SK-N-MC (cell line): ENCODE measurements at places on chromosomes 3 and 15.

- DNase-seq, result no peak
Observed at GRCh38 chr3:174285242-174285864, 573.8 kb upstream of the NAALADL2 start.

DNA sequence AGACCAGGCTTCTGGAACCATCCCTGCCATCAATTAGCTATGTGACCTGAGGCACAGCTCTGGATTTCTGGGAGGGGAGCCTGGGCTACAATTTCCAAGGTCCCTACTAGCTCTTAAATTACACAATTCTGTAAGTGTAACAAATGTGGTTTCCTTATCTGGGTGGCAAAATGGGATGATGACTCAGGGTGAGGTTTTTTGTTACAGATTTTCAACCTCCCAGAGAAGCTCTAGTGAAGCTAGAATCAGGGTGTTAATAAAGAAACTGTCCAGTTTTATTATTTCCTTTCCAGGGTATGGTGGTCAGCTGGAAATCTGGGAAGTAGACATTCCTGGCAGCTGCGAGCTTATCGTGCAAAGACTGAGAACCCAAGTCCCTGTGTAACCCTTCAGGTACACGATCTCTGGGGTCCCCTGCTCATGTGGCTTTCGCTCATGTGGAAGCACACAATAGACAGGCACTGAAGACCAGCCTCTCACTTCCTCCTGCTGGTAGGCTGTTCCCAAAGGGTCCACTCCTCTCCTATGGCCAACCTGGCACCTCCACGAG, 7.3 kb downstream of the RAB27A start:
- DNase-seq, result no peak

DNA sequence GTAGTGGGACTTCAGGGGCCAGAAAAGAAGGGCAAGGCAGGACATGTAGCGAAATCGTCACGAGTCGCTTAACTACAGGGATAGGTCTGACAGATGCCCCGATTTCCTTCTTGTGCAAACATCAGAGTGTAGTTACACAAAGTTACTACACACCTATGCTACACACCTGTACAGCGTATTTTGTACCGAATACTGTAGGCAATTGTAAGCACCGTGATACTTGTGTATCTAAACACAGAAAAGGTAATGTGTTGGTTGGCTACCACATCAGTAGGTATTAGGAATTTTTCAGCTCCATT, 515 bp upstream of the MTHFS start:
- no peak for DNase-seq

GRCh38 chr3:134163096-134163495, 87.6 kb downstream of the RYK start:
- no peak for DNase-seq

GRCh38 chr3:52281981-52282801, 3.7 kb upstream of the WDR82 start:
- DNase-seq, result no peak

DNA sequence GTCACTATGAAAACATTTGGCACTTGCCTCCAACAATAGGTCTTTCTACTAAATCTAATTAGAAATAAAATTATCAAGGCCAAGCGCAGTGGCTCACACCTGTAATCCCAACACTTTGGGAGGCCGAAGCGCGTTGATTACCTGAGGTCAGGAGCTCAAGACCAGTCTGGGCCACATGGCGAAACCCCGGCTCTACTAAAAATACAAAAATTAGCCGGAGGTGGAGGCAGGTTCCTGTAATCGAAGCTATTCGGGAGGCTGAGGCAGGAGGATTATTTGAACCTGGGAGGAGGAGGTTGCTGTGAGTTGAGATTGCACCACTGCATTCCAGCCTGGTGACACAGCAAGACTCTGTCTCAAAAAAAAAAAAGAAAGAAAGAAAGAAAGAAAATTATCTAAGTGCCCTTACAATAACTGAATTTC, 1.6 kb upstream of the PLD1 start:
- no peak for DNase-seq

DNA sequence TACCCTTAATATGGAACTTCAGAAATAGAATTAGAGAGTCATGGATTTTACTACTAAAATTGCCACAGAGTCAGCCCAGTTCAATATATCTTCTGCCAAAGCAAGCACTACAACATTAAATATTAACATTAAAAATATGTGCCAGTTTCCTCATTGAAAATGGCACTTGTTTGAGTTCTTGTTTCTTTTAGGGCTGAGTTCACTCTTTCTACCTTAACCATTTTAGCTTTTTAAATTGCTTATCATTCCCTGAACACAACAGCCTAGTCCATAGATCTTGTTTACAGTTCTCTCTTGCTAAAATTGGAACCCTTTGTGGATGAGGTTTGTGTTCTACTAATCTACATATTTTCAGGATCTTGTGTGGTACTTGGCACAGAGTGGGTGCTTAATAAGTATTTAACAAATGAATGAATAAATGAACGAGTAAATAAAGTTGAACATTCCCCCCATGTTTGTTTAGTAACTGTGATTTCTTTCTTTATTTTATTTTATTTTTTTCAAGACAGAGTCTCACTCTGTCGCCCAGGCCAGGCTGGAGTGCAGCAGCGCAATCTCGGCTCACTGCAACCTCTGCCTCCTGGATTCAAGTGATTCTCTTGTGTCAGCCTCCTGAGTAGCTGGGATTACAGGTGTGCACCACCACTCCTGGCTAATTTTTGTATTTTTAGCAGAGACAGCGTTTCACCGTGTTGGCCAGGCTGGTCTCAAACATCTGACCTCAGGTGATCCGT, 46.0 kb upstream of the SLC7A14 start:
- no peak for DNase-seq

DNA sequence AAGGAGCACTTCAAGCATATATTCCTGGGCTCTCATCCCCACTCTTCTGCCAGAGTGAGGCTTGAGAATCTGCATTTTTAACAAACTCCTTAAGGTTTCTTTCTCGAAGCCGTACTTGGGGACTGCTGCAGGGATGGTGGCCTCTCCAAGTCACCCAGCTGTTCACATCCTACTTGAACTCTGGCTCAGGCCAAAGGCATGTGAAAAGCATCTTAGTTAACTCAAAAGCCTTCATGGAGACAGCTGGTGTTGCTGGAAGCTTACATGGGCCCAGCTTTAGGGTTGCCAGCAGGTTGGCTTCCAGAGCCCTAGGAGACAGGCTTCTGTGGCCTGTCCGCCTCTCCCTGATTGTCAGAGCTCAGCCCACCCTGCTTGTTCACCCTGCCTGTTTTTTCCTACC, 139.2 kb downstream of the THSD4 start:
- no peak for DNase-seq

DNA sequence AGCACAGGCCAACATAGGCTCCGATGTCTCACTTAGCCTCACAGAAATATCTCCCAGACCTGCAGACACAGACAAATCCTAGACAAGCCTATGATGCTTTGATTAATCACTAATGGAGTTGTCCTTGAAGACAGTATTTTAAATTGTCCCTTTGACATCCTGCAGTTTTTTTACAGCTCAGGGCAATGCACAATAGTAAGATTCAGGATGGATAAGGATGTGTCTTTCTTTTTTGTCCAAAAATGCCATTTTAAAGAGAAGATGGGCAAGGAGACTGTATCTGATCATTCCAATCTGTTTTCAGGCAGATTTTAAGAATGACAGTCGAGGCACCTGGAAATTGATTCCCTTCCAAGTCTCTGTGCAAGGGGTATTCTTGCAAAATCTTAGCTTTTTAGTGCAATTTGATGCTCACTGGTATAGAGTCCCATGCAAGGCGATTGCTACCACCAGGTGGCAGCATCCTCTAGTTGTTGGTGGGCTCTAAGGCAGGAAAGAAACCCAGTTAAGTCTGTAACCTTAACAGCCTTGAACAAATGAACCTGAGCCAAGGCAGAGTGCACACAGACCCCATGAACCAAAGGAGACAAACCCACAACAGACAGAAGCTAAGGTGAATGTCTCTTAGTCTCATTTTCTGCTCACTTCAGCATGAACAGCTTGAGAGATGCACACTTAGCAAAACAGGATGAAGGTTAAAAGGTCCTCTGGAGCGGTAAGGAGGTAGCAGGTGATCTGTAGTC, 51.2 kb upstream of the MINAR1 start:
- DNase-seq, result peak; percentile 22

GRCh38 chr3:54965746-54966145, 37.9 kb upstream of the LRTM1 start:
- no peak for DNase-seq

DNA sequence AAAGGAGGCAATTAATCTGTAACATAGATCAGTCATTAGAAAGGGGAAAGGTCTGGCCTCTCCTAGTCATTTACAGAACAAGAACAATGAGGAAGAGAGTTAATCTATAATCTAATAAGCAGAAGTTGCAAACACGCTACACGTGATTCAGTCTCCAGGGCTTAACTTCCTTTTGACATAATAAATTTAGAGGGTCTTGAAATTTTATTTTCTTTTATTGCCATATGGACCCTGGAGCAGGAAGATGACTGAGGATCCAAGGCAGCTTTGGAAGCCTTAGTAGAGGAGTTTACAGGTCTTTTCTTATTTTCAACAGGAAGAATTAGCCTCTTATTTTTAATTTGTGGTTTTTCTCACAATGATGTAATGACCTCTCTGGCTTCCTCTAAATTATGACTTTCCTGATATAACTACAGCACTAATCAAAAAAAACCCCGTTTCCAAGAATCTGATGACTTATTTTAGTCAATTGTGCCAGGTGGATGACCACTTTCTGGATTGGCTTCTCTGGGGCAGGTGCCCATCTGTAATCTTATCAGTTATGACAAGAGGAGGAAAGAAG, 32.2 kb downstream of the ADGRG7 start:
- no peak for DNase-seq

GRCh38 chr15:74334127-74334526, 33.3 kb downstream of the CYP11A1 start:
- no peak for DNase-seq

GRCh38 chr3:186261638-186262037, 100.4 kb downstream of the DGKG start:
- DNase-seq, result no peak

DNA sequence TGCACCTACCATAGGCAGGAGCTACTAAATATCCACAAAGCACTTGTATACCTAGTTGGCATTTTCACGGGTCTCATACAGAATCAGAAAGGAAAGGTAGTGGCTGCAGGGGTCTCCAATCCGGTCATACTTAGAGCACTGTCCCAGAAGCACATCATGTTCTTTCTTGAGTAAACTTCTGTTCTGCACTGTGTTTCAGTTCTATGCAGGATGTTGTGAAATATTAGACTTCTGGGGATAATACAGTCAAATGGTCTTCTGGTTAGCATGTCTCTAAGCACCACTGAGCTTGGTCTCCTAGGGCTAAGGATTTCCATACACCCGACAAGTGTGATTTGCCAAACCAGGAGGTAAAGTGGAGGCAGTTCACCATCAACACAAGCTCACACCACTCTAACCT, 27.9 kb downstream of the MINDY4B start:
- DNase-seq, result no peak

DNA sequence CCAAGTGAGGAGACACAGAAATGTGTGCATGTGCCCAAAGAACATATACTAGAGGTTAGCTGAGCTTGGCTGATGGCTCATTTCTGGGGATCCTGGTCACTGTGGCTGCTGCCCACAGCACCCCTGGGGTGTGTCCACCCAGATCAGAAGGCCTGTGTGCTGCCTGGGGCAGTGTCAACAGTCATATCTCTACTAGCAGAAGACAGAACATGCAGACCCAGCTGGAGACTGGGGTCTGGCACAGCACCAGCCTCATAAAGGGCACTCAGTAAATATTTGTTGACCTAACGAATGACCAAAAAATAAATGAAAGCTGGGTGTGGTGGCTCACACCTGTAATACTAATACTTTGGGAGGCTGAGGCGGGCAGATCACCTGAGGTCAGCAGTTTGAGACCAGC, 16.4 kb downstream of the CHRNA3 start:
- no peak for DNase-seq

DNA sequence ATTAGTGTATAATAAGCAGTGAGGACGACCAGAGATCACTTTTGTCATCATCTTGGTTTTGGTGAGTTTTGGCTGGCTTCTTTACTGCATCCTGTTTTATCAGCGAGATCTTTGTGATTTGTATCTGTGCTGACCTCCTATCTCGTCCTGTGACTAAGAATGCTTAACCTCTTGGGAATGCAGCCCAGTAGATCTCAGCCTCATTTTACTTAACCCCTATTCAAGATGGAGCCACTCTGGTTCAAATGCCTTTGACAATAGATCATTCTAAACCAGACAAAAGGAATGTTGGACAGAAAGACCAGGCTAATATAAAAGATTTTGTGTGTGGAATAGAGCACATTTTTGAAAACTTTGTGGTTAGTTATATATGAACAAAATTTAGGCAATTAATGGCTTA, 618.5 kb upstream of the BCHE start:
- no peak for DNase-seq
